ENCODE measurements at places on chromosomes 12 and 14.

DNA sequence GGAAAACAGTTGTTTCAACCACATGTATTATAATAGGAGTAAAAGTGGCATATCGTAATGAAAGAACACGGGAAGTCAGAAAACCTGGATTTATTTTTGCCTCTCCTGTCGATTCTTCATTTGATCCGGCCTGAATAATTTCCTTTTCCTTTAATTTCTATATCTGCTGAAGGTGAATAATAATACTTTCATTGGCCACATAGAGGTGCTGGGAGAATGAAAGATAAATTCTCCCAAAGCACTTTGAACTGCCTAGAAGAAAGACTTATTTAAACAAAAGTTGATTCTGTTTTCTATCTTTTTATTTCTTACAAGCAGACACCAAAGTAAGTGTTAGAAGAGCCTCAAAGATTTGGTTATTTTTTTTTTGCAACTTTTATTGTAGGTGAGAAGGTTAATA is 339.1 kb downstream of the RAD51B start:
- no peak for DNase-seq

- no peak for DNase-seq
Observed at GRCh38 chr12:47249719-47250357, 170.1 kb upstream of the AMIGO2 start.

- no peak for DNase-seq
Observed at GRCh38 chr12:124336742-124337520, 42.0 kb downstream of the RFLNA start.

DNA sequence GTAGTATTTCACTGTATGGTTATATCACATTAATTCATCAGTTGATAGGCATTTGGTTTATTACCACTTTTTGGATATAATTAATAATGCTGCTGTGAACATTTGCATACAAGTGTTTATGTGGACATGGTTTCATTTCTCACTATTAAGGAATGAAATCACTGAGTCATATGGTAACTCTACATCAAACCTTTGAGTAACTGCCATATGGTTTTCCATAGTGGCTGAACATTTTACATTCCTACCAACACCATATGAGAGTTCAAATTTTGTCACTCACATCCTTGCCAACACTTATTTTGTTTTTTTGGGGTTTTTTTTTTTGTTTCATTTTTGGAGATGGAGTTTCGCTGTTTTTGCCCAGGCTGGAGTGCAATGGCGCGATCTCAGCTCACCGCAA is 30.2 kb upstream of the EAPP start:
- DNase-seq = no peak

DNA sequence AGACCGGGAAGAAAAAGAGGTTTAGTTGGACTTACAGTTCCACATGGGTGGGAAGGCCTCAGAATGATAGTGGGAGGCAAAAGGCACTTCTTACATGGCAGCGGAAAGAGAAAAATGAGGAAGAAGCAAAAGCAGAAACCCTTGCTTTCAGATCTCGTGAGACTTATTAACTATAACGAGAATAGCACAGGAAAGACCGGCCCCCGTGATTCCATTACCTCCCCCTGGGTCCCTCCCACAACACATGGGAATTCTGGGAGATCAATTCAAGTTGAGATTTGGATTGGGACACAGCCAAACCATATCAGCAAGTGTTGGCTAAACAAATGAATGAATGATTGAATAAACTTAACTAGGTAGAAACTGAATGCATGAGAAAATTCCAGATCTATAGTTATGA is 85.3 kb upstream of the PARP11 start:
- DNase-seq = no peak

DNA sequence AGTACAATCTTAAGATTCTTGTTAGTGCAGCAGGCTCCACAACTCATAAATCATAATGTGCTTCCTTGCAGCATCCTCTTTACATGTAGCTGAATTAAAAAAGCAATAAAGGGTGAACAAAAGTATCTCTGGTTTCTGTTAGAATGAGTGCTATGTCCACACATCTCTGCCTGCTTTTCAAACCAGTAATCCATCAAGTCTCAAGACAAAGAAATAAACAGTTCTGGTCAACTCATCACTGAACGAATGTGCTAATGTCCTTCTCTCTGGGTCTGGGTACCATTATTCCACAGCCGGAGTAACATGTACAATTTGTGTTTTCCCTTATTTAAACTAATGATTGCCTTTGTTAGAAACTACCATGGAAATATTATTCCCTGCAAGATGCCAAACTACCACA is 273.0 kb upstream of the USP15 start:
- DNase-seq = no peak

GRCh38 chr12:3527181-3527580 is 36.2 kb downstream of the PRMT8 start:
- no peak for DNase-seq

DNA sequence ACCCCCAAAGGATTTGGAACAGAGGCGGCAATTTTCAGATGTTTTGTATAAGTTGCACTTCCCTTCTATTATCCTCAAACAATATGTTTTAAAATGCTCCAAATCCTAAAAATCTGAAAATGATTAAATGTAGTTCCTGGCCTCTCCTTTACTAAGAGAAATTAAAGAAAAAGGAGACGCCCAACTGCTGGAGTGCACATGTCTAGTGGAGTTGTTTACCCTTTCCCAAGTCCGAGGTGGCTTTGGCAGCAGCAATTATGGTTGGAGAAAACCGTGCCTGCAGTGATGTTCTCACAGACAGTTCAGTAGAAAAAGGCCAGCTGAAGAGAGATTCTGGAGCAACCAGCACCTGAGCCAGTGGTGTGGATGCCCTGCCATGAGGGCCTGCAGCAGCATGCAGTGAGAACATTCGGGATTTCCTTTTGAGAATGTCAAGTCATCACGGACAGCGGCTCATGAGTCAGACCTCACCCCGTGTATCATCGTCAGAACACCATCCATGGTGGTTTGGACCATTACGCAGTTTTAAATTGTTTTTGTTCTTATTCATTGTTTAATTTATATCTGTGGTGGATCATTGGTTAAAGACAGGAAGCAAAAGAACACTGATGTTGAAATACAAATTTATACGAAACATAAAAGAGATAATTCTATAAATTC is 179.0 kb upstream of the KRR1 start:
- no peak for DNase-seq

- peak; percentile 28 for DNase-seq
Observed at GRCh38 chr14:81200054-81200453, 20.7 kb downstream of the GTF2A1 start.

DNA sequence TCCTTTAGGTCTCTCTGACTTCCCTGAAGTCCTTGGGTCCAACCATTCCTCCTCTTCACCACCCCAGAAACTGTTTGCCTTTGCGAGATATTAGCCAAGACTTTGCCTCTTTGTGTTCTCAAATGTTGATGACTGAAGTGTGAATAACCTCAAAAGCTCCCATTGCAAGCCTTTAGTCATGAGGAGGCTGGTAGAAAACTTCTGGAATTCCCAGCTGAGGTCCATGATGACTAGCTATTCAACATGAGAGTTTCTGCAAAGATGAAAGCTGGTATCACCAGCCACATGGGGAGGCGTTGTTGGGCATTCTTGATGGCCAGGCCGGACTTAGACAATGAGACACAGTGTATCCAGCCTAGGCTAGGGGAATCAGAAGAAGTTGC is 111.7 kb downstream of the TBX5 start:
- no peak for DNase-seq

- DNase-seq = peak; percentile 5
Observed at GRCh38 chr12:58176296-58176869, 235.0 kb downstream of the ATP23 start.

DNA sequence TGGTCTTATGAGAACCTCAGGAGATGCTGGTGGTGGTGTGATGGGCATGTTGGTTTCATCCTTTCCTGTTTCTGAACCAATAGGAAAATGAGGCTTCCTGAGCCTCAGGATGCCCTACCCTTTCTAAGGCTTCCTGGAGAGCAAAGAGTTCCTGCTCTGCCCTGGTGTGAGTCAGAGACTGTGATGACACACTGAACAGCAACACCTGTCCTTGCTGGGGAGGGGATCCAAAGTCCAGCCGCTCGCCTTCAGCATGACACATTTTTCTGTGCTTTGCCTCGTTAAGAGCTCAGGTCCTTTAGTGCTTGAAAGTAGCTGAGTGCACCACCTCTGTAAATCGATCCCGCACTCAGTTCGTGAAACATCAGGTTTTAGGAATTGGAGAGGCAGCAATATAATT is 116.0 kb downstream of the CACNA1C start:
- DNase-seq = no peak

GRCh38 chr14:34302654-34303053 is 159.4 kb downstream of the SPTSSA start:
- DNase-seq = no peak

GRCh38 chr12:95574799-95575452 is 23.6 kb upstream of the USP44 start:
- DNase-seq = no peak

- DNase-seq = no peak
Observed at GRCh38 chr12:48247181-48247966, 44.3 kb upstream of the OR10AD1 start.

DNA sequence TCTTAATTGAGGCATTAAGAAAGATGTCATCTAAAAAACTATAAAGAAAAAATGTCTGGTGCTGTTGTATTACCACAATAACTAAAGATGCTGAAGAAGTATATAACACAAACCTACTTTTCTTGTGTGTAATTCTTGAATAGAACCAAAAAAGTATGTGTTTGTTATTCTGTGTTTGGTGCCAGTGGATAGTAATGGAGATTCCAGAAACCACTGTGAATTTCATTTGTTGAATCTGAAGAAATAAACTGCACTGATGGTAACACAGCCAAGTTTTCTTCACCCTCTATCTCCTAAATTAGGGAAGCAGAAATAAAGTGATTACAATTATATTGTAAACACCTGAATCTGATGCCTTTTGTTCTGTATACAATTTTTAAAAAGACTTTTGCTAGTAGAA is 13.1 kb upstream of the KERA start:
- no peak for DNase-seq
